Activated CD4-positive, alpha-beta T cell treated with anti-CD3 and anti-CD28 coated beads, Interleukin-10, Interleukin-2, amounts not matched to agents 100 ng/mL and 50 ng/mL, durations not matched to agents 16 hours and 8 hours (primary cell): ENCODE measurements at places on chromosomes 3 and 15.
A peak's percentile ranks its signal among the peaks of the same experiment; 100 is the strongest.

DNA sequence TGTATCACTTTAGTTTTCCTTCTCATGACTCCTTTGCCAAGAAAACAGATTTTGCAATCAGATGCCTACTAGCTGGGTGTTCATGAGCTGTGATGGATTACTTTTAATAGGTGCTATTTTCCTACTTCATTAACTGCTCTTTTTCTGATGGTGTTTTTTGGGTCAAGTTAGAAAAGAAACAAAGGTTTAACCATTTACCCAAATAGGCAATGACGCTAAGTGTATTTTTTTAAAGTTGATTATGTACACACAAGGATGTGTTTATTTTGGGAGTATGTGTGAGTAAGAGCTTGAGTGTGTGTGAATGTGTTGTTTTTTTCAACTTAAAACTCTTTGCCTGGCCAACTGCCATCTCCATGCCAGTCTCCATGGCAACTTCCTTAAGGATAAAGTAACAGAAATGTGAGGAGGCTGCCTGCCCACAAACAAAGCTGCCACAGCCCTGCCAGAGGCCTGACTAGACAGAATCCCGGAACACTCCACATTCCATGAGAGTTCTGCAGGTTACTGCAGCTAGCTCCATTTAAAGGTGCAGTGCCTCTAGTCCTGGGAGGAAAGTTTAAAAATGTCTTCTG, 215.6 kb upstream of the RBMS3 start:
- DNase-seq = no peak

- DNase-seq = no peak
Measured at GRCh38 chr3:104939196-104939595, 427.5 kb upstream of the ALCAM start.

- DNase-seq = no peak
Measured at GRCh38 chr3:149018247-149018646, 26.9 kb downstream of the GYG1 start.

- peak; percentile 28 for DNase-seq
Measured at GRCh38 chr3:129793319-129793718, 100.2 kb downstream of the TMCC1 start.

DNA sequence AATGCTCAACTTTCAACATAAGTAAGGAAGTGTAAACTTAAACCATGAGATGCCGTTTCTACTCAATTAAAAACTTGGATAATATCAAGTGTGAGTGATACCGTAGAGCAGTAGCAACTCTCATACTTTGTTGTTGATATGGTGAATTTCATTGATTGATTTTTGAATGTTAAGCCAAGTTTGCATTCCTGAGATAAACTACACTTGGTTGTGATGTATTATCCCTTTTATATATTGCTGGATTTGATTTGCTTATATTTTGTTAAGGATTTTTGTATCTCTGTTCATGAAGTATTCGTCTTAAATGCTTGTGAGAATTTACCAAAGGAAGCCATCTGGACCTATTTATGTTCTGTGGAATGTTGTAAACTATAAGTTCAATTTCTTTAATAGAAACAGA, 21.7 kb downstream of the SLMAP start:
- DNase-seq = no peak

- no peak for DNase-seq
Measured at GRCh38 chr3:52205727-52206372, 7.9 kb downstream of the ALAS1 start.
